Kasumi-1 (cell line): ENCODE measurements at places on chromosomes 7 and 10.

DNA sequence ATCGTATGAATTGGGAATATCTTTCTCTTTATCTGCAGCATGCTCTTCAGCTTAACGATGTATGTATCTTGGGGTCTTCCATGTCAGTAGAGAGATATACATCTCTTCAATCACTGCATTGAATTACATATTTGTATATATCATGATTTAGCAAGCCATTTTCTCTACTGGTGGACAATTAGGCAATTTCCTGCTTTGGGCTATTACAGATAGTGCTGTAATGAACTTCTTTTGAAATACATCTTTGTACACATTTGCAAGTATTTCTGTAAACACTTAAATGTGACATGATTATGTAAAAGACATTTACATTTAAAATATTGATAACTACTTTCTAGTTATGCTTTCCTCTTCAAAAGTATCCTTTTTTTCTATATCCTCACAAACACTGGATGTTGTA is 199.0 kb downstream of the PPP1R9A start:
- DNase-seq, result no peak

DNA sequence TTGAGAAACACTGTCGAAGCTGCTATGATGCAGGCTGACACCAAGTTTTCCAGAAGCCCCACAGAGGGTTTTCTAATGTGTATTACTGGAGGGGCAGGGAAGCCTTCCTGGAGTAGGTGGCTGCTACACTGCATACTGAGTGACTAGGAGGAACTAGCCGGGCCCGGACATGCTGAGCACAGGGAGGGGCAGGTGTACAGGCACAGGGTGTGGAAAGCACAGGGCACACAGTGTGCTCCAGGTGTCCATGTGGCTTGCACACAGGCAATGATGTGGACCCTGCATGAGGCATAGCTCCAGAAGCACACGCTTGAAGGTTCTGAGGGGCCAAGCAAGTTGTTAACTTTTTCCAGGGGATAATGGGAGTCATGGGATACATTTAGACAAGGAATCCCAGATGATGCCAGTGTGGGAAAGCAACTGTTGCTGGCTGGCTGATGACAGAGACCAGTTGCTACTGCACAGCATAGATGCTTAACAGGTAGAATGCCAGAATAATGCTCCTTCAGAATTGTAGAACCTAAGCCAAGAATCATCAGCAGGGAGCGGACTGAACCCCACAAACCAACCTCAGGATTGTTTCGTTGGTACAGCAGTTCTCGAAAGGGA is 14.6 kb downstream of the DHX32 start:
- DNase-seq, result no peak

DNA sequence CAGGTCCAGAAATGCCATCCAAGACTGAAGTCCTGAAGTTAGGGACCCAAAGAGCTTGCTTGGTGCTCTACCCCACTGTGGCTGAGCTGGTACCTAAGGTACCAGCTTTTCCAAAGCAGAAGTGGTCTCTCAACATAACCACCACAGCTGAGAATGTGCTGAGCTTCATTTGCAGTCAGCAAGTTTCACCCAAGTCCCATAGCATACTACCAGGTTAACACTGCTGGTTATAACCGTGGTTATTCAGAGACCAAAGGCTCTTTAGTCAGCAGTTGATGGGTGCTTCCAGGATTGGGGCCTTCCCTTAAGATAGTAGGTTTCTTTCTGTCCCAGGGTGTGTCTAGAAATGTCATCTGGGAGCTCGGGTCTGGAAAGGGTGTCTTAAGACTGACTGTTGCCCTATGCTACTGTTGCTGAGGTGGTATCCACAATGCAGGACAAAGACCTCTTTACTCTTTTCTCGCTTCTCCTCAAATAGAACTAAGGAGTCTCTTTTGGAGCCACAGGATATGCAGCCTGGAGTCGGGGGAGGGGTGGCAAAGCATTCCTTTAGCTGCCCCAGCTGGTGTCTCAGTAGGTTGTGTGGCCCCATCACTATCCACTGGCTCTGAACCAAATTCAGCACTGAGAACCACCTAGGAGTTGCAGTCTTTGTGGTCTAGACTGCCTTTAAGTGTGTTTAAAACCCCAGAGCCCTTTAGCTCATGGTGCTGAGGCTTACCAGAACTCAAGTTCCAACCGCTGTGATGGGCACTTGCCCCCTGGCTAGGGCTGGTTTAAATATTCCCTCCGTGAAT is 354.9 kb upstream of the SEMA3C start:
- no peak for DNase-seq

DNA sequence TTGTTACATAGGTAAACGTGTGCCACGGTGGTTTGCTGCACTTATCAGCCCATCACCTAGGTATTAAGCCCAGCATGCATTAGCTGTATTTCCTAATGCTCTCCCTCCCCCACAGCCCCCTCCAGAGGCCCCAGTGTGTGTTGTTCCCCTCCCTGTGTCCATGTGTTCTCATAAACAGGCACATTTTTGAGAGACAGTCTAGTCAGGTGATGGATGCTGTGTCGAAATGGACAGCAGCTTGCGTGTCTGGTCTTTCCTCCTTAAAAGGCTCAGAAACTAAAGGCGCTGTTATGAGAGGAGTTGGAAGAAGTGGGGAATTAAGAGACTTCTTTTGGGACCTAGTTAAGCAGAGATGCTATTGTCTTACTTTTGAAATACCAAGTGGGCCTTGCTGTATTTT is 296.0 kb downstream of the BBS9 start:
- no peak for DNase-seq

- no peak for DNase-seq
Measured at GRCh38 chr10:26579256-26580063, 118.0 kb upstream of the PDSS1 start.

DNA sequence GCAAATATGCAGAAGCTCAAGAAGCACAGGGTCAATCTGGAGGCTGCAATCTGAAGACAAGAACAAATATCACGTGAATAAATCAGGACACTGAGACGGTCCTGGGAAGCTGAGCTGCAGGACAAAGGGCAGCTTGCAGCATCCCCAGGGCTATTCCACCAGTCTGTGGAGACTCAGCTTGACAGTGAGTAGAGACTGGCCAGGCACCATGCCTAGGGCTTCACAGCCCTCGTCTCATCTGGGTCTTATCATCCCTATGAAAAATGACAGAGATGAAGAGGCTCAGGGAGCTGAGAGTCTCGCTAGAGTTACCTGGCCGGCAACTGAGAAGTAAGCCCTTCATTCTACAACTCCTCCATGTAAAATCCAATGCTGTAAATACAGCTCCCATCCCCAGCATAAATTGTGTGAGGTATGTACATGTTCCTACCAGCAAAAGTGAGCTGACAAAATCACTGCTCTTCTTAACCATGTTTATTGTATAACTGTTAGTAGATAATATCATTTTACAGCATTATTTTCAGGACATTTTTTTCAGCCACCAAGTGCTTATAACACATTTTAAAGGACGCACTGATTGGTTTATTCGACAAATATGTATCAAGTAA is 186.6 kb upstream of the IGFBP3 start:
- DNase-seq, result no peak

- DNase-seq, result no peak
Measured at GRCh38 chr10:3131098-3131497, 41.5 kb downstream of the PITRM1 start.

- DNase-seq, result no peak
Measured at GRCh38 chr7:71424166-71425035, 292.5 kb downstream of the GALNT17 start.

DNA sequence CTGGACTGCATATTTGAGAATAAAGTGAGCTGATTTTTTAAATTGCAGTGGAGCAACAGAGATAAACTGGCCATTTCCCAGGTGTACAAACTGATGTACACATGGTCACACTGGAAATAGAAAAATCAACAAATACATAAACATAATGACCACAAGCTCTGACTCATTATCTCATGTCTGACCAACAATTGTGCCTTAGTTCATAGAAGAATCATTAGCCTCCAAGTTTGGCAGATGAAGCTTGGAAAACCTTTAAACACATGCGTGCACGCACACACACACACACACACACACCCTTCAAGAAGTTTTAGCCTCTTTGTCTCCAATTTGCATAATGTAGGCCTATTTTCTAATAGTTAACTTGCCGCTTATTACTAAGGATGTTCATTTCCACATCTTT is 308.9 kb upstream of the POM121L12 start:
- no peak for DNase-seq

DNA sequence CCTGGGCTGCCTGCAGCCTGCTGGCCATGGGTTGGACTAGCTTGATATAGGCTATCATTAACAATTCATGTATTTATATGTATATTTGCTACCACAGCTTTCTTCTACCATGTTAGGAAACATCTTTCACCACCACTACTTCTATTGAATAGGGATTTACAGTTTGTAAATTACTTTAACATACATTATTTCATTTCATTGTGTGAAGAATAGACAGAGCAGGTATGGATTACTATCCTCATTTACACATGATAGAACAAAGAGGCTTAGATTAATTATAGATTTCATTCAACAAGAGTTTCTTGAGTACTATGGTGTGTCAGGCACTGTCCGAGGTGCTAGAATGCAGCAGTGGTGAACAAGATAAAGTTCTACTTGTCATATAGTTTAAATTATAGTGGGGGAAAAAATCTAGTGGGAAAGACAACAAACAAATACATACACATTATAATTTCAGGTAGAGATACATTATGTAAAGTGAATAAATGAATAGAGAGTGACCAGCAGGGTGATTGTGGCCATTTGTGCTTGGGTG is 20.6 kb downstream of the VTI1A start:
- peak; percentile 12 for DNase-seq

GRCh38 chr10:20473023-20473760 is 423.9 kb downstream of the NEBL start:
- no peak for DNase-seq

DNA sequence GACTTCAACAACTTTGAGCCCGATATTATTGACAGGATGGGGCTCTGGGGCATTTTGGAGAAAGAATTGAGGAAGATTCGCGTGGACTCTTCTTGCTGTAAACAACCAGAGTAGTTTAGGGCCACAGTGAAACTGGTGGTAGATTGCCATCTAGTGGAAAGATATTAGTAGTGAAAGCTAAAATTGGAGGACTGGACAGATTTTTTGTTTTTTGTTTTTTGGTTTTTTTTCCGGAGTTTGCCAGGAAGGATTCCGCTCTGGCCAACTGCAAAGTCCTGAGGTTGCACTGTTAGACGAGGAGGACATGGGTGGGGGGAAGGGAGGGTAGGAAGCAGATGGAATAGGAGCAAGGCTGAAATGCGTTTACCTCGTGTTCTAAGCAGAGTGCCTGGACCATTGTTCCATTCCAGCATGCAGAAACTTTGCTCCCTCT is 11.7 kb downstream of the NOBOX start:
- DNase-seq, result peak; percentile 68

- DNase-seq, result no peak
Measured at GRCh38 chr7:51161937-51162336, 154.7 kb downstream of the COBL start.

DNA sequence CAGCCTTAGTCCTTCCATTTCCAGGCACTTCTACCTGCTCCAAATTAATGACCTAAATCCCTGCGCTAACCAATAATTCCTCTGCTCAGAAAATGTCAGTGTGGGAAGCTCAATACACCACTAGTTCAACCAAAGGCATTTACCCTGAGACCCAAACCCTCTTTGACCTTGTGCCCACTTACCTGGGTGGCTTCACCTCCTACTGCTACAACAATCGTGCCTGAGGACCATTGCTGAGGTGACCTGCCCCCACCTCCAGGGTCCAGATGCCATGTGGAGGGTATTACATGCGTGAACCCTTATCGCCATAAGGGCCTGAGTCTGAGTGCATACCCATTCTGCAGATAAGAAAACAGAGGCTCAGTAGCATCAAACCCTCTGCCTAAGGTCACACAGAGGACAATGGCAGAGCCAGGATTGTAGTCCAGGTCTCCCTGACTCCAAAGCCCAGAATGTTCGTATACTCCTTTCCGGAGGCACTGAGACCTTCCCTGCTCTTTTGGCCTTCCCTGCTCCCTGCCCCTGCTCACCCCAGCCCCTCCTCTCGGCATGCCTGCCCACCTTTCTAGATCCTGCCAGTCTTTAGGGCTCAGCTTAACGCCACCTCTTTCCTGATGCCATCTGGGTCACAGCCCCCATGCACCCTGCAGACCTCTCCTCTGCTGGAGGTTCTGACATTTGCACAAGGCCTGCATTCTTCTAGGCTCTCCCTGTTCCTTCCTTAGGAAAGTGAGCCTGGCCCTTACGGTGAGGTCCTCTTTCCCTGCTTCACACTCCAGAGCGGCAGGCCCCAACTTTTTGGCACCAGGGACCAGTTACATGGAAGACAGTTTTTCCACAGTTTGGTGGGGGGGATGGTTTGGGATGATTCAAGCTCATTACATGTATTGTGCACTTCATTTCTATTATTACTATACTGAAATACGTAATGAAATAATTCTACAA is 94.9 kb downstream of the CHST15 start:
- DNase-seq, result no peak

DNA sequence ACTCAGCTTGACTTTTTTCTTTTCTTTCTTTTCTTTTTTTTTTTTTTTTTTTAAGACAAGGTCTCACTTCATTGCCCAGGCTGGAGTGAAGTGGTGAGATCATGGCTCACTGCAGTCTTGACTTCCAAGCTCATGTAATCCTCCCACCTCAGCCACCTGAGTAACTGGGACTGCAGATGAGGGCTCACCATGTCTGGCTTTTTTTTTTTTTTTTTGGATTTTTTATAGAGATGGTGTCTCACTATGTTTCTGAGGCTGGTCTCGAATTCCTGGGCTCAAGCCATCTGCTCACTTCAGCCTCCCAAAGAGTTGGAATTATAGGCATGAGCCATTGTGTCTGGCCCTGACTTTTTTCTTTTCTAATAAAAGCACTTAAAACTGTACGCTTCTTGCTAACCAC is 358.2 kb upstream of the IGFBP3 start:
- DNase-seq, result no peak

DNA sequence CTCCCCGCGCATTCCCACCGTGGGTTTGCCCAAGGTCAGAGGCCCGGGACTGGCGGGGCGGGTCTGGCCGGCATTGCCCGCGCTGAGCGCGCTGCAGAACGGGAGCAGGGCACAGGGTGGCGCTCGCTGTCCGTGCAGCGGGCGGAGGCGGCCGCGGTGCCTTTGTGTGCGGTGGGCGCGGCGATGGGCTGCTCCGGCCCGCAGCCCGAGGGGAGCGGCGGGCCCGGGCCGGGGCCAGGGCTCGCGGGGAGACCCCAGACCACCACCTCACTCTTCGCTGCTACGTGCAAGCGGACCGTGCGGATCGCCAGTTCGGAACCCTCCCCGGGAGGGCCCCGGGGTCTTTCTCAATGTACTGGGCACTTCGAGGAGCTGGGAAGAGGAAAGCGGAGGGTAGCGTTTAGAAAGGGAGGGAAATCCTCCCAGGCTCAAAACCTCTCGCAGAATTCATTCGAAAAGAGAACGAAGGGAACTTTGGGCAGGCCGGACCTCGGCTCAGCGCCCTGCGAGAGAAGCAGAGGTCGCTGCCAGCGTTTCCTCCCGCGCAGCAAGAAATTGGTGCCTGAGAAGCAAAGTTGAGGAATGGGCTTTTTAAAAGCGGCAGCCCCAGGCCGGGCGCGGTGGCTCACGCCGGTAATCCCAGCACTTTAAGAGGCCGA is 8.5 kb downstream of the SP8 start:
- no peak for DNase-seq
